Effector CD4-positive, alpha-beta T cell (primary cell): ENCODE measurements at places on chromosomes 5 and 9.

DNA sequence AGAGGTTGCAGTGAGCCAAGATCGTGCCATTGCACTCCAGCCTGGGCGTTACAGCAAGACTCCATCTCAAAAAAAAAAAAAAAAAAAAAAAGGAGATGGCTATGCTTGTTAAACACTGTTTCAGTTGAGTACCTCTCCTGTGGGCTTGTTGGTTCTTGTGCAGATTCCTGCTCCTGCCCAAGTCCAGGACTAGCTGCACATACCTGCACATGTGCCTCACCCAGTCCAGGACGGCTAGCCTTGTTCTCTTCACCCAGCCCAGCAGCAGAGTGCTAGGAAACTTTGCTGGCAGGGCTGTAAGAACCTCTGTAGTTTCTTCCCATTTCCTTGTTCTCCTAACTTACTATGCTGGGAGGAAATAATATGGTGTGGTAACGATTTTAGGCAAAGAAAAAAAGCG is 234.1 kb upstream of the DMRT1 start:
- no peak for DNase-seq

GRCh38 chr5:164672205-164672604 is 1166.8 kb downstream of the MAT2B start:
- DNase-seq: no peak

DNA sequence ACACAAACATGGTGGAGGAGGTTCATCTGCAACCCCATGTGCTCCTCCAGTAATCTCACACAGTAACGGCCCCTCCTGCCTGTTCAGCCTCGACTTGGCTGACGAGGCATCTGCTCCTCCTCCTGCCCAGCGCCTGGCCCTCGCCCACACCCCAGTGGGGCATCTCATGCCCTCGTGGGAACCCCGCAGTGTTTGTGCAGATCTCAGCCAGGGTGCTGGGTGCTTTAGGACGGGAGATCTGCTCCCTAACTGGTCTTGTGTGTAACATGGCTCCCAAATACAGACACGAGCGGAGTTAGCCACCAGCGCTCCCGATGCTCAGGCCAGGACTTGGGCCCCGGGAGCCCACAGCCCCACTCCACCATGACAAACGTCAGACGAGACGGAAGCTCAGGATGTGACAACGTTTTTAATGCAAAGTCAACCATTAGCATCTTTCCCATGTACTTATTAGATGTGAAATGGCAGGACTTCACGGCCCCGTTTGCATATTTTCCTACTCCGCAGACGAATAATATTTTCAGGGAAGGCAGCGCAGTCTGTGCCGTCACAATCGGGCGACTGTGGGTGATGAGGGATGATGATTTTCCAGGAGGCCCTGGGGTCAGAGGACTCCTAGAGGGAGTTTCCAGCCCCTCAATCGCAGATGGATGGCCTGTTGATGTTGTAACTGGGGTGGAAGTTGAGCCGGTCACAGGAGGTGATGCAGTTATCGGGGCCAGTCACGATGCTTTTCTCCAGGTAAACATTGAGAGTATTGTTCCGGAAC is 5.5 kb upstream of the MRPS2 start:
- no peak for DNase-seq

GRCh38 chr9:131272212-131272611 is 4.1 kb downstream of the FAM78A start:
- no peak for DNase-seq

- DNase-seq: no peak
Observed at GRCh38 chr9:131275332-131276093, 797 bp downstream of the FAM78A start.

- DNase-seq: no peak
Observed at GRCh38 chr5:92860061-92860460, 721.0 kb downstream of the NR2F1-AS1 start.

DNA sequence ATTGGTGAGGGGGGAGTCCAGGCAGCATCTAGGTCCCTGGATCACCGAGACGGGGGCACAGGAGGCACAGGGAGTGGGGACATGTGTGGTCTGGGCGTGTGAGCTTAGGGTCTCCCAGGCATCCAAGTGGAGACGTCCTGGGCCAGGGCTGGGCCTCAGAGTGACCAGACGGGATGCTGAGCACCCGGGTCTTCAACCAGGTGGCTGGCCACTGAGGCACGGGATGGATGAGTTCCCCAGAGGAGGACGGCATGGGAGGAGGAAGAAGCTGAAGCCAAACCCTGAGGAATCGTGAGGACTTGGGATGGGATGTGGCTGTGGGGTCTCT is 88.0 kb downstream of the LMX1B start:
- no peak for DNase-seq

DNA sequence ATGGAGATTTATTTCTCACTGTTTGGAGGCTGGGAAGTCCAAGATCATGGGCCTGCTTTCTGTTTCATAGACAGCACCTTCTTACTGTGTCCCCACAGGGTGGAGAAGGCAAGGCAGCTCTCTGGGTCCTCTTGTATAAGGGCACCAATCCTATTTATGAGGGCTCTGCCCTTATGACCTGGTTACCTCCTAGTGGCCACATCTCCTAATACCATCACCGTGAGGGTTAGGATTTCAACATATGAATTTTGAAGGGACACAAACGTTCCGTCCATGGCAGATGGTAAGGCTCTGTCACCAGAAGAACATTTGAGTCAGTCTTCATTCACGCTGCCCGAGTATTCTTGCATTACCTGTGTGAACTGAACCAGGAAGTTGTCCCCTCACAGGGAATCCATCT is 48.4 kb downstream of the ANKRD33B start:
- no peak for DNase-seq

GRCh38 chr9:101398930-101399642 is 435 bp downstream of the ZNF189 start:
- DNase-seq: peak; percentile 33

- no peak for DNase-seq
Observed at GRCh38 chr5:34728236-34728635, 72.1 kb downstream of the RAI14 start.

DNA sequence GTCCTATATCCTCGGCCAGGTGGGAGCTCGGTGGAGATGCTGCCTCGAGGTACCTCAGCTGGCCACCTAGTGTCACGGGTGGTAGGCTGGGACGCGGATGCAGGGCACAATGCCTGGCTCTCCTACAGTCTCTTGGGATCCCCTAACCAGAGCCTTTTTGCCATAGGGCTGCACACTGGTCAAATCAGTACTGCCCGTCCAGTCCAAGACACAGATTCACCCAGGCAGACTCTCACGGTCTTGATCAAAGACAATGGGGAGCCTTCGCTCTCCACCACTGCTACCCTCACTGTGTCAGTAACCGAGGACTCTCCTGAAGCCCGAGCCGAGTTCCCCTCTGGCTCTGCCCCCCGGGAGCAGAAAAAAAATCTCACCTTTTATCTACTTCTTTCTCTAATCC is 2.0 kb downstream of the PCDHGC3 start:
- DNase-seq: no peak

GRCh38 chr9:130845901-130846481 is 10.9 kb downstream of the ABL1 start:
- DNase-seq: no peak

DNA sequence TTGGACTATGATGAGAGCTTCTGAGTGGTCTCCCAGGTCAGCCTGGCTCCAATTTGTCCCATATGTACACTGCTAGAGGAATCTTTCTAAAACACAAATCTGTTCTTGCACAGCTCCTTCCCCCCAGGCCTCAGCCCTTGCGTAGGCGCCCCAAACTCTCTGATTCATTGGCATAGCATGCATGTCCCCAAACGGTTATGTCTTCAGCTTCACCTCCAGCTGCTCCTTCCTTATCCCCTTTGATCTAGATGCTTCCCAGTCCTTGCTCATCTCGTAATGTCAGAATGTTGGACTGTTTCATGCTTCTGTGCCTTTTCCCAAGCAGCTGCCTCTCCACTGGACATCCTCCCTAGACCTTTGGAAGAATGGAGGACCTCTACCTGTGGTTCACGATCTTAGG is 60.1 kb upstream of the BASP1 start:
- DNase-seq: no peak

DNA sequence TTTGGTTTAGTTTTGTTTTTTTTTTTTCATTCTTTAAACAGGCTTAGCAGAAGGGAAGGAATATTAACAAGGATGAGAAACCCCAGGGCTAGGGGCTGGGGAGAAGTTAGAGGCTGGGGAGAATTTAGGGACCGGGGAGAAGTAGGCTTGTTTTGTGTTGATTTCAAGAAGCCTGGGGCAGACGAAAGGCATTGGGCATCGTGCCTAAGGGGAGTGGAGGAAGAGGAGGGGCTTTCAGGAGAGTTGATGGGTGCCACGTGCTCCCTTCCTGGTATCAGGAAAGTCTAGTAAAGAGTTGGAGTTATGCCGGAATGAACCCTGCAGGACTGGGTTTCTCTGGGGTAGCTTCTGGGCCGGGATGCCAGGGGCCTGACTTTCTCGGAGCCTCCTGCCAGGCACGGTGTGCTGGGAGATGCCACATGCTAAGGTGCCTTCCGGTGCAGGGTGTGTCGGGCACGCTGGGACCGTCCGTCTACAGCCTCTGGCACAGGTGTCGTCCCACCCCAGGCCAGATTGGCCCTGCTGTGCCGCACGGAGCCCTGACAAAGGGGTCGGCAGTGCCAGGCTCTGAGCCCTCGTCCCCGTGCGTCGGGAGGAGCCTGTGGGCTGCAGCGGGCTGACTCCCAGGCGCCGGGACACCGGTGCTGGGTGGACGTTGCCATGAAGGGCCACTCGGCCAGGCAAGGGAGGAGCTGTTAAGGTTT is 159.9 kb downstream of the OLFM1 start:
- DNase-seq: no peak

DNA sequence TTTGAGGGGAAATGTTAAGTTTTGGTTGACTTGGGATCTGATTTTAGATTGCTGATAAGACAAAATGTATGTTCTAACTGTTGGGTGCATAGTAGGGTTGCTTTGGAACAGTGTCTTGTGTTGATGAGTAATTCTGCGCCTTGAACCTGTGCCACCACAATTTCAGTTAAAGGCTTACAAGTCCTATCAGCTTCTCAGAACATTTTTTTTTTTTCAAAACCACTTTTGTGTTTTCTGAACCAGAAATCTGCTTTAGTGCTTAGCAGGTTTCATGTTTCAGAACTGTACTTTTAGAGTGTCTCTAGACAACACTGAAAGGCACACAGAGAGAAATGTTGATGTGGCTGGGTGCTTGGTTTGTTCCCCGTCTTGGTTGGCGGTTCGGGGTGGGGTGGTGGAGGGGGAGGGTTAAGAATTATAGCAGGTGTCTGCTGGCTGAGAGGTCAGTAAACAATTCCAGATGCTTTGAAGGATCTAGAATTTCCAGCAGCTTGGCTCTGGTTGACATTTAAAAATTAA is 84.6 kb downstream of the ANKRD55 start:
- DNase-seq: peak; percentile 19

GRCh38 chr5:150106674-150107426 is 20.5 kb upstream of the CSF1R start:
- no peak for DNase-seq

GRCh38 chr5:24510523-24510988 is 134.2 kb downstream of the CDH10 start:
- no peak for DNase-seq

DNA sequence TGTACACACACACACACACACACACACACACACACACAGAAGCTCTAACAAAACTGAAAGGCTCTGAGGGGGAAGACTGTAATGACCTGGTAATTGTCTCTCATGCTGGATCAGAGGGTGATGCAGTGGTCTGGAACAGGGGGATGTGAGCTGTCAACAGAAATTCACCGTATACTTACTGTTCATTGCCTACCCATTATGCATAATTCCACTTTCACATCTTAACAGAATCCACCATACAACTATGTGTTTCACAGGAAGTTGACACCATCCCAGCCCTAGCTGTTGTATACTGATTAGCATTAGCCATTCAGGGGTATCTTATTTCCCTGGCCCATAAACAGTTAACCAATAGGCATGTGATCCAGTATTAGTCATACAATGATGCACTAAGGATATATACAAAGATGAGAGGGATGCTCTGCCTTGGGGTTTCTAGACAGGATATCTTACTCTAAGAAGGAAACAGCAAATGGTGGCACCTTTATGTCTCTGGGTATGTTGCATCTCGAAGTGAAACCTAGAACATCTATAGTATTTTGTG is 396.5 kb upstream of the BRINP1 start:
- DNase-seq: no peak

- DNase-seq: no peak
Observed at GRCh38 chr5:100407053-100407452, 128.1 kb upstream of the FAM174A start.

GRCh38 chr9:120845255-120845654 is 2.5 kb upstream of the PSMD5 start:
- DNase-seq: no peak
